Nephron progenitor cell (in vitro differentiated cells): ENCODE measurements at places on chromosomes 7 and 10.

DNA sequence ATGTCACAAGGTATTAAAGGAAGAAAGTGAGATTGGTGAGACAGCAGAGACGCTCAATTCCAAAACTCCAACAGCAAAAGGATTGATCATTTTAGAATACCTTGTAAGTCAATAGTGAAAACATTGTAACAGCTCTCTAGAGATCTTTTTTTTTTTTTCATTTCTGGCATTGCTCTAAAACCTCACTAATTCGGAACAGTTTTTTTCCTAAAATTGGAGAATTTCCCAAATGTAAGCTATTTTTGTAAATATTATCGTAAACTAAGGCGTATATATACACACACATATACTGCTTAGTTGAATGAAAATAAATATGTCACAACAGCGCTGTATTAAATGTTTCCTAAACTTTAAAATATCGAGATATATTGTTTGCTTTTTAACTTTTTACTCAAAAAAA lies 30.6 kb upstream of the CELF2 start:
- no peak for DNase-seq

DNA sequence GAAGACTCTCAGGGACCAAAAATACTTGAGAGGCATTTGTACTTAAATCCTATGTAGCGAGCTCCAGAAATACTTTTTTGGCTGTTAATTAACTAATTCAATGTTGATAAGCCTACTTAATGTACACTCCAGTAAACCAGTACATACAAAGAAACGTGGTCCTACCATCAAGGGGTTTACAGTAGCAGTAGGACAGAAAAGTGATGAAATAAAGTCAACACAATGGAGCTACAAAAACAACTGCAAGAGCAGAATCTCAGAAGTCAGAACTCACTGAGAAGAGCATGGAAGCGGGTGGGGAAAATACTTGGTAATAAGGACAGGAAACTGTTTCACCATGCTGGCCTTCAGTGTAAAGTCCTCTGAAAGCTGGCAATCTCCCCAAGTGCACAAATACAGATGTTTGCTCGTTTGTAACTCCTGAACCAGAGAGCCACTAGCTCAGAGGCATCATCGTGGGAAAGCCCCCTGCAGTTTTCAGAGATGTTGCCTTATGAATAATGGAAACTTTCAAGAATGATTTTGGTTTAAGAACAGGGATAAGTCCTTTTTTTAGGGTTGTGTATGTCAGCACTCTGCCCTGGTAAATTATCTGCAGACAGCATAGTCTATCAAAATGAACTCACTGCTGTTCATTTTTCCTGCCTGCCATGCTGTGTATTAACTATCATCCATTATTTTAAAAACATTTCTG lies 233.2 kb downstream of the SORCS1 start:
- DNase-seq = no peak

DNA sequence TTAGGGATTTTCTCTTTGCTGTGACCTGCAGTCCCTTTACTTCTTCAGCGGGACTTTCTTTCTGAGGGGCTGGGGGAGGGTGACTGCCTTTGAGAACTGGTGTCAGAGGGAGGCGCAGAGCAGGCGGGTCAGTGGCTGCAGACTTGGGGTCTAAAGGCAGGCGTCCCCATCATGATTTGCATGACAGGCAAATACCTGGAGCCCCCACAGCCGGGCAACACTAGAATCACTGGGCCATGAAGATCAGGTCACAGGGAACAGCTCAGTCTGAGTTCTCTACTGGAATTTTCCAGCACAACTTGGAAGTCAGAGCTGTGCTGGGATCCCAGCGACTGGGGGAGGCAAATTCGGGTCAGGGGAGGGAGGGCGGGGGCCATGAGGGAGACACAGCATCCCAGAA lies 29.2 kb upstream of the PITRM1 start:
- peak; percentile 29 for DNase-seq

- no peak for DNase-seq
These were observed 6.9 kb upstream of the GSTK1 start for GRCh38 chr7:143256325-143256724.
